ENCODE measurements at places on chromosomes 7 and 10.

- DNase-seq: no peak
Measured at GRCh38 chr7:133587903-133588302, 335.0 kb downstream of the EXOC4 start.

DNA sequence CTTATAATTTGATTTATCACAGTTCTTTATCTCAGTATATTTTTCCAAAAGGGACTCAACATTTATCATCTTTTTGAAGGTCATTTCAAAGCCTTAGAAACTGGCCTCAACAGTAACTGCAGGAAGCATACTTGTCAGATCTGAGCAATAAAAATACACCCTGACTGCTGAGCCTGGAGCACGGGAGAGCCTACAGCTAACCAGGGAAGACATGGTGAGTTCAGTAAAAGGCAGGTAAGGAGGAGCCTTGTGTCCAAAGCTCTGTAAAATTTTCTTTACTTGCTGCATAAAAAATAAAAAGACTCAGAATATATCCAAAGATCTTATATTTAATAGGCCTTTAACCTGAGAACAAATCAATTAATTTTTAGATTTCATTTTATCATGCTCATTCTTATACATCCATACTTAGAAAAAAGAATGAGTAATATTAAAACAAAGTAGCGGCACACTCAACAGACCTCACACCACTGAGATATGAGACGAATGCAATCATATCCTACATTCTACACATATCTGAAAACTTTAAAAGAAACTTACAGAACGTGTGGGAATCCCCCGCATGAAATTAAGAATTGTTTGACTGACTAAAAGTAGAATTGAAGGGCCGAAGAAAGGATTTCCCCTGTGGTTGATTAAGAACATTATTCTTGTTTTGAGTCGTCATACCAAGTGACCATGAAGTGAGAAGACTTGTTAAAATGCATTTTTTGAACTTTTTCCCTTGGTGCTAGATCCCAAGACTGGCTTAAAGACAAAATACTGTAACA is 296.4 kb upstream of the MKLN1 start:
- no peak for DNase-seq

DNA sequence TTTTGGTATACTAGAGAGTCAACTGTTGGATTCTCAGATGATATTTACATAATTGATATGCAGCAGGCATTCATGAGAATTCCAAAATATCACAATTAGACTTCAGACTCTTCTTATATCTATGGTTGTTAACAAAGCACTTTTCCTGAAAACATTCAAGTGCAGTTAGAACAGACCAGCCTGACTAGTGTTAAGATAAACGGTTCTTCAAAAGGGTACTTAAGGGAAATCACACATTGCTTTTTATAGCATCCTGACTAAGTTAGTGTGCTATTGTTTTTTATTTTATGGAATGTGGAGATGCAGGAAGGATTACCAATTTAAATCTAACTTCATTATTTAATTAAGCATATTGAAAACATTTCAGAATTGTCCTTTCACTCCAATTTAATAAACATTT is 405.1 kb downstream of the PLXDC2 start:
- no peak for DNase-seq

DNA sequence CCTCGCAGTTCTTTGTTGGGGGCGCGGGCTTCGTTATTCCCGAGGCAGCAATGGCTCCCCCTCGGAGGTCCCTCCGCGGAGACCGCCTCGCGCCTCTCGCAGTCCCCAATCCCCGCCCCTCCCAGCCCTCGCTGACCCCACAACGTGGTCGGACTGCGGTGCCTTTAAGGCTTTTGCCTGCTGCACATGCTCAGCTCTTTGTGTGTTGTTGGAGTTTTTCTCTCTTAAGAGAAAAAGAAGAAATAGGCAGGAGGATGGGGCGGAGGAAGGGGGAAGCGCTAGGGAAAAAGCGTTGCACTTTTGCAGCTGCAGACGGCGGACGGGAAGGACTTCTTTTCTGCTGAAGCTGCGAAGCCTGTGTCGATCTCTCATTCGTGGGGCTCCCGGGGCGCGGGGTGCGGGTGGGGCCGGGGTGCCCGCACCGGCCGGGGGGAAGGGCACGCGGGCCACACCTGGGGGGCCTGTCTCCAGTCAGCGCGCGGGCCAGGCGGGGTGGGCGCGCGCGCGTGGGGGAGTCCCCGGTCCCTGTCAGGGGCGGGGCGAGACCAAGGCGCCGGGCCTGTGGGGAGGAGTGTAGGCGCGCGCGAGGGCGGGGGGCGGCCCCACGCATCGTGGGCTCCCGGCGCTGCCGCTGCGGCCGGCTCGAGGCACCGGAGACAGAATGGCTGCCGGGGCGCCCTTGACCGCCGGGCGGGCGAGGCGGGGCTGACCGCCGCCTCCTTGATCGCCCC is 445 bp upstream of the ATRNL1 start:
- peak; percentile 51 for DNase-seq

GRCh38 chr10:2893158-2893845 is 174.0 kb upstream of the PFKP start:
- no peak for DNase-seq

GRCh38 chr7:48084727-48085432 is 4.2 kb upstream of the UPP1 start:
- DNase-seq: peak; percentile 53

DNA sequence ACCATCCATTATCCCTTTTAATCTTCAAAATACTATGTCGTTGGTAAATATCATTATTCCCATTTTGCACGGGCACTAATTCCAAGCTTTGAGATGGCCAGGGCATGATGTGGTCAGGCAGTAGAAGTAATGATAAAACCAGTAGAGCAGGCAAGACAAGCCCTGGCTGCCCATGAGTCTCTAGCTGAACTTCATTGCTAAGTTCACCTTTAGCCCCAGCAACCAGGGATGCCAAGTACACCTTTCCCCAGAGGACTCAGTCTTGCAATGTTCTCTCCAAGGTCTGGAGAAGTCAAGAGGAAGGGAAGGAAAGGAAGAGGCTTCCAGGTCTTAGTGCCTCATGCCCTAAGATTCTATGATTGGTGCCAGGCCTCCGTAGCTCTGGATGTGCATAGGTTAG is 203.2 kb downstream of the PLXNA4 start:
- no peak for DNase-seq

GRCh38 chr7:132533916-132534315 is 42.4 kb downstream of the PLXNA4 start:
- no peak for DNase-seq

GRCh38 chr7:138097064-138097741 is 20.9 kb downstream of the AKR1D1 start:
- no peak for DNase-seq

DNA sequence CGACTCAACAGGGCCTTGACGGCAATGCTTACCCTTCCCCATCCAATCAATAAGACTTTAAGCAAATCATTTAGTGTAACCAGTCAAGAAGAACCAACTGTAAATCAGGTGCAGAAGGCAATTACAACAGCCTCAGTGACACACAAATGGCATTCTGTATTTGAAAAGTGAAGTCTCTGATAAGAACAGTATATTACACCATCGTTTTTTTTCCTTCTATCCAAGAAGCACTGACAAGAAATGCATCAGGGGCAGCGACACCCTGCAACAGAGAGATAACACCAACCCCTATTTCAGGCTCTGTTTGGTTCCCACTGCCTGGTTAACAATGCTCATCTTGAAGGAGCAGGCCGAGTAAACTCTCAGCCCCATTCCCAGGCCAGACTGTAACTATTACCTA is 204.0 kb upstream of the AOAH start:
- DNase-seq: no peak

GRCh38 chr7:30750683-30751650 is 968 bp upstream of the INMT start:
- no peak for DNase-seq

DNA sequence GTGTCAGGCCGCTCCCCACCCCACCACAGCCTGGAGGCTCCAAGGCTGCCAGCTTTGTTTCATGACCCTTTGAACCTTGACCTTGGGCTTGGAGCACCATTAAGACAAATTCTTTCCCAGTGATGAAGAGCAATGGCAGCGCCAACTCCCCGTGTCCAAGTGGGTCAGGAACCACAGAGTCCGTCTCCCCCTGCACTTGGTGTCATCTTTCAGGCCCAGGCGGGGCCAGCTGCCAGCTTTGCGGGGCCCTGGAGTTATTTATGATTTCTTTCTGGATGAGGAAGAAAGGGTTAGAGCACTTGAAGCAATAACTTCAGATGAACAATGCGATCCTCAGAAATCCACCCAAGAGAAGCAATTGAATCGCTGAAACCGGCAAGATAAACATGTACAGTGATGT is 110.8 kb downstream of the MYL10 start:
- DNase-seq: no peak

DNA sequence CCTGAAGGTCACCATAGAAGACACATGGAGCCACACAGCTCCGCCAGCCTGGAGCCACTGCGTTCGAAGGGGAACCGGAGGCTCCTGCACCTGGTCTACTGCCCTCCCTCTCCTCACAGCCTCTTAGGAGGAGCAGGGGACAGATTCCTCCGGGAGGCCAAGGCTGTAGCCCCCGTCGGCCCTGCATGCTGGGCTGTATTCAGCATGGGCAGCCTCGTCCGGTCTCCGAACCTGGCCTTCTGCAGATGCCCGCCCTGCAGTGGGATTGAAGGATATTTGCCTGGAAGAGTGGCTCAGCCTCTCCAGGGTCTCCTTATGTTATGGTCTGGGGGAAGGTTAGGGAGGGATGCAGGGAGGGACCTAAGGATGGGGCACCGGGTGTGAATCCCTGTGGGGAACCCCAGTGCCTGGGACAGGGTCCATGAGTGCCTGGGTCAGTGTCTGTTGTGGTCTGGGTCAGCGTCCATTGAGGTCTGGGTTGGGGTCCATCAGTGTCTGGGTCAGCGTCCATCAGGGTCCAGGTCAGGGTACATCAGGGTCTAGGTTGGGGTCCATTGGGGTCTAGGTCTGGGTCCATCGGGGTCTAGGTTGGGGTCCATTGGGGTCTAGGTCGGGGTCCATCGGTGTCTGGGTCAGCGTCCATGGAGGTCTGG is 13.0 kb upstream of the SCART1 start:
- no peak for DNase-seq

DNA sequence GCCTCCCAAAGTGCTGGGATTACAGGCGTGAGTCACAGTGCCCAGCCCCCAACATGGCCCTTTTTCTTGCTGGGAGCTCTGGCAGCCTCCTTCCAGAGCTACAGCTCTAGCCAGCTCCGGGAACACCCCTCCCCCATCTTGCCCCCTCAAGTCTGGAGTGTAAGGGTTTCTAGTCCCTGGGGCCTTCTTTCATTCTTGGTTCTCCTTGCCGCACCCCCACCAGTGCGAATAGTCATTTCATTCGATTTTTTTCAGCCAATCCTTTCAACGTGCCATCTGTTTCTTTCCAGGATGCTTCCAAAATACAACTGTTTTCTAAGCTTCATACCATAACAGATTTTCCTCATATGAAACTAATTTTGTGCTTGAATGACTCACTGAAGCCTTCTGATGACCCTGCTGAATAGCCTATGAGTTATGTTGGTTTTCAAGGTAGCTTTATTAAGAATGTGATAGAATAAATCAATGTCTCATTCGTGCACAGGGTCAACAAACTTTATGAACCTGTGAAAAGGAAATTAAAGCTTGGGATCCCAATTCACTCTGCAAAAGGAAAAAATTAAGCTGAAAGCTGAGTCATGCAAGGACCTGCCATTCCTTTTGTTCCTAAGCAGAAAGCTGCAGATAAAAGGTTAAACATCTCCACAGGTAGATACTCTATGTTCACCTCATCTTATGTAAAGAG is 38.6 kb downstream of the CDC14C start:
- no peak for DNase-seq

DNA sequence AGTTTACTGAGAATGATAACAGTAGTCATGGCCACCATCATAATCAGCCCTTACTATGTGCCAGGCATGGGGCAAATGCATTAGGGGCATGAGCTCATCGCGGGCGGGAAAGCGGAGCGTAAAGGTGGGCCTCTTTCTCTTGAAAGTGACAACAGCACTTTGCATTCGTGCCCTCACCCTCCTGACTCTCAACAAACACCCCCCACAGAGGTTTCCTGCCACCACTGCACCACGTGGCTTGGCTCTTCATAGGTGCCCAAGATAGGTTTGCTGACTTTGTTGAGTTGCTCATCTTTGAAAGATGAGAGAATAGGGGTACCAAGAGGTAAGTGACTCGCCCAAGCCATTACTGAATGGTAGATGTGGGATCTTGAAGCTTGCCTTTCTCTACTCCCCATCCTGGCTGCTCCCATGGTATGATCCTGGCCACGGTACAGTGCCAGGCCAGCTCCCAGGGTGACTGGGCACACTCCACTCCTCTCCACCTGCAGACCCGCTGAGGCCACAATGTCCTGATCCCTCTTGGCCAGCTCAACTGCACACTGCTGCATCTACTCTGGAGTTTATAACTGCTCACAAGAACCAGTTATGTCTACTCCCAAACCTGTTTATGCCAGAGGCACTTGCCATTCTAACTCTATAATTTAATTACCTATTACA is 26.0 kb downstream of the SLIT1 start:
- no peak for DNase-seq

DNA sequence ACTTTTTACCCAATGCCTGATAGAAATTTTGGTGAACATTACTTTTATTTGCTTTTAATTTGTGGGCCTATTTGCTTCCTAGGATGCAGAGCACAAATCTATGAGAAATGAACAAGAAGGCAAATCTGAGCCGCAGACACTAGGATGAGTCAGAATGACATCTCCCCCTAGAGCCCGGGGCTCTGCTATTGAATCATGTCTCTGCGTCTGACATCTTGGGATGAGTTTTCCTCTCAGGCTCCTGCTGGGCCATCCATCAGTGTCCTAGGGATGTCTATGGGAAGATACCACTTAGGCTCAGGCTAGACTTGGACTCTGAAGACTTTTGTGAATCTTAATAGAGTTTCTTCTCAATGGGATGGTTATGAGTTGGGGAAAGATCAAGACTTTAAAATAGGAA is 157.3 kb upstream of the MTPN start:
- DNase-seq: no peak

DNA sequence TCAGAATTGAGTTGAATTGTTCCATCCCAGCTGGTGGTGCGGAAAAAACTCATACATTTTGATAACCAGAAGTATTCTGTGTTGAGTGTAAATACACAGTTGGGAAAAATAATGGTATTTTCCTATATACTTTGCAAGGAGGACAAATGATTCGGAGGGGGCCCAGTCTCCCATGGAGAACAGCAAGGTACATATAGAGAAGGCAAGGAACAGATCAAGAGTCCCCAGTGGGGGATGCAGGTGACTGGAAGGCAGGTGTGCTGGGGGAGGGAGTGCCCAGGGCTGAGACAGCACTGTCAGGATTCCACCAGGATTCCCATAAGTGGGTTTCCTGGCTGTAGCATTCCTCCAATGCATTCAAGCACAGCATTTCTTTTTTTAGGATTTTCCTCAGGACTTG is 10.8 kb upstream of the ADCY1 start:
- no peak for DNase-seq

GRCh38 chr10:6124666-6125065 is 35.8 kb downstream of the RBM17 start:
- no peak for DNase-seq

GRCh38 chr10:109591601-109592000 is 331.7 kb downstream of the XPNPEP1 start:
- DNase-seq: no peak

- no peak for DNase-seq
Measured at GRCh38 chr10:123069246-123069986, 60.6 kb downstream of the ACADSB start.

- DNase-seq: no peak
Measured at GRCh38 chr7:46939558-46939957, 642.4 kb downstream of the TNS3 start.
